ENCODE measurements at places on chromosomes 3 and 15.
A peak's percentile ranks its signal among the peaks of the same experiment; 100 is the strongest.

DNA sequence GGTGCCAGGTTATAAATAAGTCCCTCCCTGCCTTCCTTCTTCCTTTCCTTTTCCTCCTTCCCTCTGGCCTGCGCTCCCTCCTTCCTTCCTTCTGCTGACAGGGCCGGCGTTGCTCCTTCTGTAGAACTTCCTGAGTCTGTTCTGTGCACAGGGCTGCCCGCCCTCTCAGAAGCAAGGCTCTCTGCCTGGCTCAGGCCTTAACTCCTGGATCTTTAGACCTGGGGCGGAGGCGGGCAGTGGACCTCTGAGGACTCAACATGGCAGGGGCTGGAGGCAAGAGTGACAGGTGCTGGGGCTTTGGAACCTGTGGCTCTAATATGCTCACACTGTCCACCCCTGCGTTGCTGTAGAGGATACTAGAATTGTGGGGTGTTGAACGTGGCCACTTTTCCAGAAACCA, 86.4 kb upstream of the SEC13 start:
- DNase-seq = no peak

DNA sequence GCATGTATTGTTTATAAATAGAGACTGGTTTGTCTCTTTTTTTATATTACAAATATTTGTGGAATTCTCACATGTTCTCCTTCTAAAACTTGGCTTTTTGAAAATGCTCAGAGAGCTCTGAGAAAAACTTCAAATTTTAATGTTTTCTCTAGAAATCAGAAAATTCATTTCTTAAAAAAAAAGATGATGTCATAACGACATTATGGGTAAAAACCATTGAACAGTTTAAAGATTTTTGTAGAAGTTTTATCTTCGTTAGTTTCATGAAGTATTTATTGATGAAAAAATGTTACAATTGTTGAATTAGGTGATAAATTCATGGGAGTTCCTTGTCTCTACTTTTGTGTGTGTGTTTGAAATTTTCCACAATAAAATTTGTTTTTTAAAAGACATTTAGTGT, 81.3 kb downstream of the SATB1 start:
- DNase-seq = no peak

- no peak for DNase-seq
Measured at GRCh38 chr15:92938387-92938786, 38.3 kb downstream of the CHD2 start.

- peak; percentile 46 for DNase-seq
Measured at GRCh38 chr15:43517354-43518196, at the start of gene MAP1A. TSS of gene MAP1A (plus strand) at chr15:43517608. CDS start at chr15:43521474, 3,866 bp downstream.

DNA sequence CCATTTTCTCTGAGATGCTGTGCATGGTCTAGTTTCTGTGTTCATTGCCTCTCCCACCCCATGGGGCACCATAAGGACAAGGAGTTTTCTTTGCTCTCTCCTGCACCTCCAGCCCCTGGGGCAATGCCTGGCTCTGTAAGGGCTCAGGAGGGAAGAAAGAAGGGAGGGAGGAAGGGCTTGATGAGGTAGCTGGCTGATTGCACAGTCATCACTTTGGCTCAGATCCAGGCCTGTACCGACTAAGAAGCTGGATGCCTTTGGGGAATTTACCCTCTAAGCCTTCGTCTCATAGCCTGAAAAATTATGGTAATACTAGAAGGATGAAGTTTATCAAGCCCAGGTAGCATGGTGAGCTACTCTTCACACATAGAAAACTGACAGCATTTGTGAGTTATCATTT, 382.9 kb downstream of the GABRG3 start:
- peak; percentile 22 for DNase-seq

DNA sequence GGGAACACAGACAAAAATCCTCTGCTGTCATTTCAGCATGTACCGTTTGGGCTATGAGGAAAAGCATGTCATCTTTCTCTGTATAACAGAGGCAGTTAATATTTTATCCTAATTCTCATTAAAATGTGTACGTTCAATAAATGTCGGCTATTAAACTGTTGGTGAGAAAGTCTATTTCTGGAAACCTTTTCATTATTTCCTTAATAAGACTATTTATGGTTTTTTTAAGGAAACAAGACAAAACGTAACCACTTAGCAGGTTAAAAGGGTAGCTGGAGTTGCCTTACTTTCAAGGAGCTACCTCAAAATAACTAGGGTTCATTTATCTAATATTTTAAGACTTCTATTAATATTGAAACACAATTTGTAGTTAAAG, 1.8 kb upstream of the STT3B start:
- no peak for DNase-seq

DNA sequence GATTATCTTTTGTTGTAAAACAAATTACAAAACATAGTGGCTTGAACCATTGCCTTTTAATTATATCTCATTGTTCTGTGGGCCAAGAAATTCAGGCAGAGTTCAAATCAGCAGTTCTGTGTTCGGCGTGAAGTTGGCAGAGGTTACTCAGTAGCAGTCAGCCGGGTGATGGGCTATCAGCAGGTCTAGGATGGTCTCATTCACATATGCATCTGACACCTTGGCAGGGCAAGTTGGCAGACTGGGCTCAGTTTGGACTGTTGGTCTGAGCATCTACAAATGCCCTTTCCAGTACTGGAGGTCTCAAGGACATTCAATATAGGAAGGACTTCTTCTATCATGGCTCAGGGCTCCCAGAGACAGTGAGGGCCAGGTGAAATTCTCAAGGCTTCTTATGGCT, 51.2 kb upstream of the ITGA11 start:
- no peak for DNase-seq

- no peak for DNase-seq
Measured at GRCh38 chr3:177837951-177838655, 640.8 kb upstream of the TBL1XR1 start.

- DNase-seq = no peak
Measured at GRCh38 chr3:49296781-49297411, 19.9 kb upstream of the C3orf62 start.

DNA sequence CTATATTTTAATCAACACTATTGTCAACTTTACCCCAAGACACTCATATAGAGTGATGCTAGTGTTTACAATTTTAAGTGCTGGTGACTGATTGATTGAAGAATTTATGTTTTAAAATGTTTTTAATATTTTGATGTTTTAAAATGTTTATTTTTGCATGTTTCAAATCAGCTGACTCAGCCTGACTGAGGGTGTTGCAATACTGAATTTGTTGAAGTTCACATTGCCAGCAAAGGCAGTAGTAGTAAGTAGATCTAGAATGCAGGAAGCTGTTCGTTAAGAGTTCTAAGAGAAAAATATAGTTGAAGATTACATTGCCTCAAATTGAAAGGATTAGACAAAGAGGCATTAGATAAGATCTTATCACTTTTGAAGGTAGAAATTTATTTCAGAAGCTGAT, 977.6 kb downstream of the IGSF11 start:
- no peak for DNase-seq

GRCh38 chr15:38164061-38164460, 88.6 kb upstream of the SPRED1 start:
- DNase-seq = no peak

GRCh38 chr3:39022286-39022630, 29.5 kb downstream of the SCN11A start:
- no peak for DNase-seq

DNA sequence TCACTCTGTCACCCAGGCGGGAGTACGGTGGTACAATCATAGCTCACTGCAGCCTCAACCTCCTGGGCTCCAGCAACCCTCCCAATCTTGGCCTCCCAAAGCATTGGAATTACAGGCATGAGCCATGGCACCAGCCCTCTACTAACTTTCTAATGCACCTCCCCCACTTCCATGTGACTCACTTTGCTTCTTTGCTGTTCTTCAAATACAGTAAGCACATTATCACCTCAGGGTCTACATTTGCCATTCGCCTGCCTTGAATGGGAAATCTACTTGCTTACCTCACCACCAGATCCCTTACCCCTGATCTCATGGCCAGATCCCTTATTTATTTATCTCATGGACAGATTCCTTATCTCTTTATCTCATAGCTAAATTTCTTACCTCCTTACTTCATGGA, 235.3 kb downstream of the KCNMB2 start:
- DNase-seq = no peak

DNA sequence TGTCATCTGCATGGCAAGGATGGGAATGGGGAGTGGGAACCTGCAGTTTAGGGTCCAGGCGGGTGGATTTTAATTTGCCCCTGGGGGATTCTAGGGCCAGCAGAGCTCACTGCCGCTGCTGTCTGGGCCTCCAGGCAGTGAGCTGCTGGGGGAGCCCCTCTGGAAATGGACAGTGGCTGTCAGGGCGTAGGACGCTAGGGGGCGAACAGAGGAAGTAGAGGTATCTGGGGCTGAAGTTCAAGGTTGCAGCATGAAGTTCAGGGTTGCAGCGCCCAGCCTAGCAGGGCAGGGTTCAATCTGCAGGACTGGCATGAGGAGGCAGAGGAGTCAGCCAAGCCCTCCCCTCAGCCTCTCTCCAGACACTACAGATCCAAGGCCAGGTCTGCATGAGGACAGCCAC, 49.5 kb downstream of the APBA2 start:
- no peak for DNase-seq

DNA sequence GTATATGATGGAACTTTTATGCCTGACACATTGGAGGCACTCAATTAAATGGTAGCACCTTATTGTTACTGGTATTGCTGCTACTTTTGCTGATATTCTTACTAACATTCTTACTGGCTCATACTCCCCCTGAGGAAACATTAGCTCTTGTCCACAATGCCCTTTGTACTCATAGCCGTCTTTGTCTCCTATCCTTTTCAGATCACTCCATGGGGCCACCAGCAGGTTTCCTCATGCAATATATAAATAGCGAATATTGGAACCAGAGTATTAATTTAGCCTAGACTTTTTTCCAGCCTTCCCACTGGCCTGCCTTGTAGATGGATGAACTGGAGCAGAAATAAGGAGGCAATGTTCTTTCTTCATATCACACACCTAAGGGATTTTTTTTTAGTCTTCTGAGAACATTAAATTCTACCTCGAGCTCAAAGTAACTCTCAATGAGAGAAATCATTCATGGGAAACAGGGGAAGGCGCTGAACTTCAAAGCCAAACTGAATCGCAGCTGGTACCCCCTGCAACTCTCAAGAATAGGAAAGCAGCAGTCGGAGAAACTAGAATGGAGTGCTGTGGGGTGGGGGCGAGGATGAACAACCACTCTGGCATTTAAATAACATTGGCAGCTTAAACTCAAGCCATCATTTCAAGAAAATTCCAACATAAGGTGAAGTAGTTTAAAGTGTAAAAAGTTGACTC, 300.3 kb downstream of the TAFA4 start:
- no peak for DNase-seq

- no peak for DNase-seq
Measured at GRCh38 chr3:99659032-99659431, 20.6 kb downstream of the COL8A1 start.

DNA sequence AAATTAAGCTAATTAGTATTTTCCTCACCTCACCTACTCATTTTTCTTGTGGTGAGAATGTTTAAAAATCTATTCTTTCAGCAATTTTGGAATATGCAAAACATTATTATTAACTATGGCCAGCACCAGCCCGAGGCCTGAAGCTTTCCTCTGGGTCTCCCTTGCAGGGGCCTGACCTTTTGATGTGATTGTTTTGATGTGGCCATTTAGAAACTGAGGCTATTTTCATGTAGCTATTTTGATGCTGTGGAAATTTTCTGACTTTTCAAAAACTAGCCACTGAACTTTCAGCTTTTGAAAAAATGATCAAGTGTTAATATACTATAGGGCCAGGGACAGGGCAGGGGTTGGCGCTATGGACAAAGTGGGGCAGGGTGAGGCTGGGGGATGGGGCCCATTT, 8.2 kb upstream of the CCR9 start:
- no peak for DNase-seq

GRCh38 chr15:88636050-88636449, 2.8 kb upstream of the ISG20 start:
- no peak for DNase-seq

GRCh38 chr3:187742351-187743171, 2.7 kb downstream of the BCL6 start:
- no peak for DNase-seq

GRCh38 chr3:186869253-186870100, 27.0 kb downstream of the ADIPOQ start:
- DNase-seq = no peak

GRCh38 chr15:89341316-89342005, 6.8 kb upstream of the POLG start:
- DNase-seq = peak; percentile 23

- no peak for DNase-seq
Measured at GRCh38 chr3:104101736-104102135, 1265.0 kb upstream of the ALCAM start.

- no peak for DNase-seq
Measured at GRCh38 chr15:42375252-42375651, 16.0 kb downstream of the CAPN3 start.

- DNase-seq = no peak
Measured at GRCh38 chr3:131806736-131807135, 228.1 kb downstream of the CPNE4 start.

- DNase-seq = no peak
Measured at GRCh38 chr3:8793242-8793641, 23.8 kb upstream of the OXTR start.

GRCh38 chr15:100249096-100249815, 92.5 kb downstream of the ADAMTS17 start:
- DNase-seq = no peak

DNA sequence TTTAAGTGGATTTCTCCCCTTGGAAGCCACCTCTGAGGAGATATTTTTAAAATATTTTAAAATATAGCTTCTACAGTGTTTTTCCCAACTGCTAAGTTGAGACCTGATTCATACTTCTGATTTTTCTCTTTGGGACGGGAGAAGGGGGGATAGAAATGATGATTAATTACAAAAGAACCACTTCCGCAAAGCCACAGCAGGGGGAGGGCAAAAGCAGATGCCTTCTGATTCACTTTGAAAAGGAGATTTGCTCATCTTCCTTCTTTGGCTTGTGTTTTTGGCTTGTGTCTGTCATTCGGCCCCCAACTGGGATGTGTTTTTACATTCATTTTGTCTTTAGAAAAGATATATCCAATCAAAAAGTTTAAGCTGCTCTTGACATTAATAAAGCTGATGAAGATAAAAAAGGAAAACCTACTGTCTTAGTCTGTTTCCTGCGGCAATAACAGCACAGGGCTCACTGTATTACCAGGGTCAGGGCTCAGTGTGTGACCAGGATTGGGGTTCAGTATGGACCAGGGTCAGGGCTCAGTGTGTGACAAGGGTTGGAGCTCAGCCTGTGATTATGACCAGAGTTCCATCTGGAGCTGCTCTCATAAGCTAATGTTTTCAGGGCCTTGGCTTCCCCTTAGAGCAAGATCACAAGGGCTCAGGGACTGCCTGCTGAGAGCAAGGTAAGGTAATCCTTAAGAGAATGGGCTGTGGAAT, 223.2 kb downstream of the MTHFS start:
- no peak for DNase-seq

GRCh38 chr15:68526269-68526668, 52.5 kb upstream of the CORO2B start:
- DNase-seq = no peak

Data from COR-L47 (cell line).